ENCODE measurements at places on chromosomes 11 and 22.

GRCh38 chr11:78689585-78690153 lies 115.0 kb upstream of the NARS2 start:
- no peak for DNase-seq

DNA sequence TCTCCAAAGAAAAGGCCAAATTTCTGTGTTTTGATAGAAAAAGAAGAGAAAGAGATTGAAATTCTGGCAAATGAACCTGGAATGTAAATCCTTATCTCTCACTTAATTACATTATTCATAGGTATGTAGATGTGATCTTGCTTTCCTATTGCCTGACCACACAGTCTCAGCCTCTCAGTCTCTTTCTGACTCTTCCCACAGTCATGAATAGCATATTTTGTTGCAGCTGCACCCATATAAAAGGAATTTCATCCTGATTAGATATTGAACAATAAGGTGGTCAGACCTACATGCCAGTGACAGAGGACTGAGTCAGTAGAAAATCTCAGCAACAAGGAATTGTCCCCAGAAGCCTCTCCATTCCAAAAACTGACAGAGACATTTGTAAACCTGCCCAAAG lies 62.9 kb upstream of the LRRC4C start:
- no peak for DNase-seq

DNA sequence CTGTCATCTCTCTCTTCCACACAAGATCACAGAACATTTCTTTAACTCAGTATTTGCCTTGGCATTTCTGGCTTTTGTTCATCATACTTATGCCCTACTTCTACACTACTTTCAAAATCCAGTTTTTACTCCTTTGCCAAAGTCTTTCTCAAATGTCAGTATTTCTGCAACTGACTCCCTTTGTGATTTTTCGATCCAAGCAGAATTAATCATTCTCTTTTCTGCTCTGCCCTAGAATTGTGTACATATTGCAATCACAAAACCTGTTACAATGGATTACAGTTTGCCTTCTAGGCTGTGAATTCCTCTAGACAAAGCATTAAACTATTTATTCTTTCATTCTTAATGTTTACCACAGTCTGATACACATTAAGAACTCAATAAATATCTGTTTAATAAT lies 33.3 kb upstream of the GLYAT start:
- DNase-seq: no peak

DNA sequence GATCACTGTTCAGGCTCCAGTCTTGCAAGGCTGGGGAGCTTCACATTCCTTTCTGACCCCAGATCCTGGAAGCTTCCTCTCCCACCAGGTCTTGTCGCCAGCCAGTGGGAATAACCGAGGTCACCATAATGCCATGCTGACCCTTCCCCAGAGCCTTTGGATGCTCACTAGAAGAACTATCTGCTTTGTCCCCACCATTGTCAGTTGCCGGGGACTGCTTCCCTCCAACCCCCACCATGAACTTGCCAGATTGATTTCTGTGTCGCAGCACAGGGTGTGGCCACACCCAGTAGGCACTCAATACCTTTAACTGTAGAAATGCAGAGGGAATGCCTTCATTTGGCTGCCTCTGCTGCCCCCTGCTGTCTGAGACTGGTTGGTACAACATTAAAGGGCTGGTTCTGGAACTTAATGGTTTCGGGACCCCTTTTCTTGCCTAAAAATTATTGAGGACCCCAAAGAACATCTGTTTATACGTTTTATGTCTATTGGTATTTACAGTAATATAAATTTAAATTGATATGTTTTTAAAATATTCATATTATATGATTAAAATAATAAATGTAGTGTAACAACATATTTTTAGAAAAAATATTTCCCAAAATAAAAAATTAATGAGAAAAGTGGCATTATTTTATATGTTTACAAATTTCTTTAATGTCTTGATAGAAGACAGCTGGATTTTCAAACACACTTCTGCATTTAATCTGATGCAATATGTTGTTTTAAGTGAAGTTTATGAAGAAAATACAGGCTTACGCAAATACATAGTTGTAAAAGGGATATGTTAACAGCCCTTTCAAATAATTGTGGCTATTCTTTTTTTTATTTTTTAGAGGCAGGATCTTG lies 6.7 kb upstream of the GDPD5 start:
- peak; percentile 67 for DNase-seq

- DNase-seq: peak; percentile 34
Measured at GRCh38 chr22:17213976-17214375, 5.3 kb downstream of the ADA2 start.

DNA sequence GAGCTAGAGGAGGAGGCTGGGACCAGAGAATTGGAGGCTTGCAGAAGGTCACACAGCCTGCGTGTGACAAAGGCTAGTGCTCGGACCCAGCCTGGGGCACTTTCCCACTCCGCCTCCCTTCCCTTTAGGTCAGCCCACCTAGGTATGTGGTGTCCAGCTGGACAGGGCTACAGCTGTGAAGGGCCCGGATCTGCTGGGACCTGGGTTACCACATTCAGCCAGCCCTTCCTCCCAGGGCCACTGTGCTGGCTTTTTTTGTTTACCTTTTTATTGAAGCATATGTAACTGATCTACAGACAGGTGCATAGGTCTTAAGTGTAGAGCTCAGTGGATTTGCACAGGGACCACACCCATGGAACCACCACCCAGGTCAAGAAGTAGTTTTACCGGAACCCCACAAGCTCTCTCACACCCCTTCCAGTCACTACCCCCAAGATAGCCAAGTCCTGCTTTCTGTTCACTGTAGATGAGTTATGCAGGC lies 8.7 kb downstream of the CAPN5 start:
- DNase-seq: no peak

GRCh38 chr22:27790376-27791158 lies 11.0 kb downstream of the MN1 start:
- no peak for DNase-seq
